ENCODE measurements at places on chromosomes 7 and 10.
A peak's percentile ranks its signal among the peaks of the same experiment; 100 is the strongest.

GRCh38 chr10:52474265-52474664 lies 160.2 kb downstream of the DKK1 start:
- DNase-seq, result no peak

DNA sequence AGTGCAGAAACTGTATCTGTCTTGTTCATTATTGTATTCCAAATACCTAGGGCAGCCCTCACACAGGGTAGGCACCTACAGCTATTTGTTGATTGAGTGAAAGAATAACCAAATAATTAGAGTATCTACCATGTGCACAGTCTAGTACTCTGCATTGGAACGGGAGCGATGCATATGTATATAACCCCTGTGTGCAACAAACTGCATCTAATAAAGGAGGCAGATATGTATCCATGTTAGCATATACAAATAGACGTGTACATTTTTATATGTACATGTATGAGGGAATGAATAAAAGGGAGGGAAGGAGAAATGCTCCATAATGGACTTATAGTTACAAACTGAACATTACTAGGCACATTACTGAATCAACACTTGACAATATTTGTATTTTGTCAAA lies 191.3 kb upstream of the PTPRZ1 start:
- no peak for DNase-seq

GRCh38 chr7:88665892-88666514 lies 93.5 kb upstream of the ZNF804B start:
- no peak for DNase-seq

GRCh38 chr7:63067897-63068585 lies 930.6 kb upstream of the ZNF722 start:
- no peak for DNase-seq

GRCh38 chr10:103333934-103334520 lies 16.9 kb downstream of the PCGF6 start:
- DNase-seq, result peak; percentile 35

DNA sequence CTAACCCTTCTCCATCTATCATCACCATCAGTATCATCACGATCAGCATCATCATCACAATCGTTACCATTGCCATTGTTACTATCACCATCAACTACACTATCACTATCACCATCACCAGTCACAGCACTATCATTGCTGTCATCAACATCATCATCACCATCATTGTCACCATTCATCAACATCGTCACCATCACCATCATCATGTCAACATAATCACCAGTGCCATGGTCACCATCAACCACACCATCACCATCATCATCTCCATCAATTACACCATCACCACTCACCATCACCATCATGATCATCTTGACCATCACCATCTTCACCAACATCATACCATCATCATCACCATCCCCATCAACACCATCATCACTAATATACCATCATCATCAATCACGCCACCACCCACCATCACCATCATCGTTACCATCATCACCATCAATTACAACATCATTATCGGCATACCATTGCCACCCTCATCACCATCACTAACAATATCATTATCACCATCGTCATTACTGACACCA lies 66.5 kb downstream of the TNS3 start:
- DNase-seq, result no peak

- no peak for DNase-seq
These were observed 80.1 kb downstream of the EMX2 start for GRCh38 chr10:117622471-117623184.
